ENCODE measurements at places on chromosomes 5 and 9.

- DNase-seq, result no peak
These were observed 68.1 kb upstream of the SPIN1 start for GRCh38 chr9:88319936-88320747.

GRCh38 chr5:132000677-132001453 lies 10.6 kb downstream of the ACSL6 start:
- DNase-seq, result no peak

DNA sequence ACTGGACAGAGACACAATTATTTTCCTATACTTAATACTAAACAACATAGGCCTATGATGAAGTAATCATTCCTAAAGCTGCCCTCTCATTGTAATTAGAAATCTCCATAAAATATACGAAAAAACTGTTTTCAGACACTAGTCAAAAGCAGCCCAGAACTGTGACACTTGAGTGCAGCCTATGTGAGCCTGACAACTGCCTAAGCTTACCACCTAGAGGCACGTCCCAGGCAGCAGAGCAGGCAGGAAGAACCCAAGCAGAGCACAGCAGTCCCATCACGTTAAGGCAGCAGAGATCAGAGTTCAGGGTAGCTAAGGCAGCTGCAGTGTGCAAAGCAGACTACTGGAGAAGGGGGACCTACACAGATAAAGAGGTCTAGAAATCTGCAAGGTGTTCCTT lies 46.4 kb downstream of the GOLPH3 start:
- DNase-seq, result no peak

DNA sequence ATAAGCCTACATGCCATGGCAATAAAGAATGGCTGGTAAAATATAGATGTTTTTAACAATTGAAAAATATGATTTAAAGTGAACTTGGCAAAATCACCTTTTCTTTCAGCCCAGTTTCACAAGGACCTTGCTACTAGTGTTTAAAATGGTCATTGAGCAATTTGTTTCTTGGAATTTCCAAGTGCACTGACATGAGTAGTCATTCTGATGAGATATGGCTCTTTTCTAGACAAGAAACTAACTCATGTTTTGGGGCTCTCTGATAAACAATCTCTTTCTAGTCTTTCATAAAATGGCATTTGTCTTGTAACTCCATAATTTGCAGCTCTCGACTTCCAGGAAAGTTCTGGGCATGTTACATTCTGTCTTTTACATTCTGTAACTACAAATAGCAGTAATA lies 176.8 kb downstream of the NR2F1-AS1 start:
- DNase-seq, result no peak

DNA sequence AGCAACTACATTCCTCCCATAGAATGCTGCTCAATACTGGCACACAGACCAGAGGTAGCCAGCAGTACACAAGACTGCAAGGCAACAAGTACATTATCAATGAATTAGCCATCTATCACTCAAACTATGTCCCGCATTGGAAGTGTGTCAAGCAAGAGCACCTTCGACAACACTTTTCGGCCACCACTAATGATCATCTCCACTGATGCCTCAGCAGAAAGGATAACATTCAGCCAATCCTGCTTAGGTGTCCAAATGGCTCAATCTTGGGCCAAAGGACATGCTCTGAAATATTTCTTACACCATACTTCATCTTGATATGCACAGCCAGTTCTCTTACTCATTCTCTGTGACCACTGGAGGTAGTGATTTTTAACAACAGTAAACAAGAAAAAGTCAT lies 25.0 kb downstream of the SKP1 start:
- DNase-seq, result no peak

DNA sequence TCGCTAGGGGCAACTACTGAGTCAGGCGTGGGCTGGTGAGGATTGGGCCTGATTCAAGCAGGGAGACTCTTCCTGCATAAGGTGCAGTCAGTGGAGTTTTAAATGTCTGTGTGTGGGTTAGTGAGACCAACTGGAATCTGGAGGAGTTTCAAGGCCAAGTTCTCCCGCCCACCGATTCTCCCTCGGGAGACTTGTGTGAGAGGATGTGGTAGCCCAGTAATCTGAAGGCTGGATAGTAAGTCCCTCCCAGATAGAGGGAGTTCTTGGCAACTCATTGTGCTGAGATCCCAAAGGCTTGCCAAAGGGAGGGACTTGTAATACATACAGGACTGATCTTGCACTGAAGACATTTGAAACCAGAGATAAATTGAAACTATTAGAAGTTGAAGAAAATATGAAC lies 51.8 kb downstream of the WDR36 start:
- no peak for DNase-seq

DNA sequence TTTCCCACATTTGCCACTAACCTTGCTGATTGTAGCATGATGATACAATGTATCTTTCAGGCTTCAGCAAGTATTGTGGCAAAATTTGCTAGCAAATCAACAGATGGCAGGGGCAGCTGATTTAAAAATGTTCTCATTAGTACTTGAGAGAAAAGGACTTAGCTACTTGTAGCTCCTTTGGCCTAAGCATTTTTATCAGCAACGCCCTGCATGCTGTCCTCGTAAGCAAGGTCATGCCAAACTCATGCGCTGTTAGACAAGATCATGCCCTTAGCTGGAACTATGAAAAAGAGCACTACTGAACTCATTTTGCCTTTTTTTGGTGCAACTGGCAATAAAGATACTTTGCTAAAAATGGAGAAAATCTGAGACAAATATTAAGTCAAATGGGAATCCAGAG lies 197.1 kb downstream of the ICE1 start:
- DNase-seq, result no peak

GRCh38 chr9:27204578-27204977 lies 92.4 kb downstream of the EQTN start:
- DNase-seq, result no peak

GRCh38 chr9:75941066-75941465 lies 50.6 kb downstream of the PCSK5 start:
- DNase-seq, result no peak

DNA sequence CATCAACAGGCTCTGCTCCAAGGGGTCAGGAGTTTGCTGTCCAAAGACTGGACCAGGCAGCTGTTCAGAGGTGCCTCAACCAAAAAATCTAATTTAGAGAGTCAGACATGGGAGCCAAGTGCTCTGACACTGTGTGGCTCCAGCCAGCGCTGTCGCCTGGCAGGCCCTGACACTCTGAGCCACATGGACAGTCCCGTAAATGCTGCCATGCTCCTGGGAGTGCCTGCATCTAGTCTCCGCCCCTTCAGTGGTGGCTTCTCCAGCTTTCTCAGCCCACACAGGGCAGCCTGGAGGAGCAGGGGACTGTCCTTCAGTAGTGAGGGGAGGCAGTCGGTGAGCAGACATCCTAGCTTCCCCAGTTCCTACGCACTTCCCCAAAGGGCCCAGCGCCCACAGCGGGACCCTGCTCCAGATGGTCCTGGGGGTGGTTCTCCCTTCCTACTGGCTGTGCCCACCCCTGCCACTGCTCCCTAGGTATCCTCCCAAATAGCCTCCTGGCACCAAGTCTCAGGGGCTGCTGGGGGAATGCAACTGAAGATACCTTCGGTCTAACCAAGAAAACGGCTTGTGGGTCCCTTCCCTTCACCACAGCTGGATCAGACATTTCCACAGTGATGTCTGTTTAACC lies 72.3 kb downstream of the SHC3 start:
- DNase-seq, result no peak

- DNase-seq, result no peak
These were observed 36.2 kb downstream of the TNFSF15 start for GRCh38 chr9:114769624-114770023.

DNA sequence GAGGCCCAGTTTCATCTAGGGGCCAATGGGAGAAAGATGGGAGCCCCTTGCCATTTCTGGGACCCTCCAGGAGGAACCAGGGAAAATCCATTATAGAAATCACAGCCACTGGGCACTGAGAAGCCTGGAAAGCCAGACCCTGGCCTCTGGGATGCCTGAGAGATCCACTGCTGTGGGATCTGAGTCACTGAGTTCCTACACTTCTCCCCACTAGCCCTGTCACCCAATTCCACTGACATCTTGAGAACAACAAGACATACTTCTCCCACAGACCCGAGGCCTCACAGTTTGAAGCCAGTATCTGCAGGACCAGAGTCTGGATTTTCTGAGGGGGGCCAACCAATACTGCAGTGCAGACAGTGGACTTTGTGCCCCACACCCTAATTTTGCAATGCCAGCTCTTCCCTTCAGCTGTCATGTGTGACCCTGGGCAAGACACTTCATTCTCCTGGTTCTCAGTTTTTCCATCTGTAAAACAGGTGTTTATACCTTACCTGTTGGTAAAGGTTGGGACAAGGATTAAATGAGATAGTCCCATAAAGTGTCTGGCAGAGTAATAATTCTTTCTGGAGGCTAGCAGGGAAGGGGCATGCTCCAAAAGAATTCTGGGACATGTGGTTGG lies 46.5 kb downstream of the CXXC5 start:
- DNase-seq, result no peak

GRCh38 chr5:87541033-87541432 lies 128.3 kb upstream of the CCNH start:
- DNase-seq, result no peak

- DNase-seq, result no peak
These were observed 64.2 kb upstream of the CPEB4 start for GRCh38 chr5:173823721-173824567.

GRCh38 chr5:124806373-124807077 lies 60.1 kb upstream of the ZNF608 start:
- no peak for DNase-seq

GRCh38 chr9:3125602-3126405 lies 281.9 kb upstream of the PUM3 start:
- DNase-seq, result no peak

- no peak for DNase-seq
These were observed 7.4 kb downstream of the MEF2C start for GRCh38 chr5:88875341-88876234.

DNA sequence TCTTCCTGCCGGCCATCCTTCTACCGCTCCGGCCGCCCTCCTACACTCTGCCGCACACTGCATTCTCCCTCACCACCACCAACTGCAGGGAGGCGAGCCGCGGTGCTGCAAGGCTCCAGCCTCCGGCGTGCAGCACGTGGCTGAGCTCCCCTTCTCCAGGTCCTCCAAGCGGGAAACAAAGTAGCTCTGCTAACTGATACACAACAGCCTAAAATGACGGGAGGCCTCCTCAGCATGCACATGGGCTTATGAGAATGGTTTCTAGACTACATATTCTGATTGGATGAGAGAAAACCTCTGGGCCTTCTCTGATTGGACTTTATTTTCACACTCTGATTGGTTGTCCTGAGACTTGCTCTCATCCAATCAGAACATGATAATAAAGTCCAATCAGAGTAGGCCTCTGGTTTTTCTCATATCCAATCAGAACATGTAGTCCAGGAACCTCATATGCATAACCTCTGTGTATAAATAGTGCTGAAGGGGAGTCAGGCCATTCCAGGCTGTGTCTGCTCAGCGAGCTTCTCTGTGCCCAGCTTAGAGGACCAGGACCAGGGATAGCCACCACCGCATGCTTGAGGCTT lies 27.0 kb upstream of the ZNF354B start:
- no peak for DNase-seq

DNA sequence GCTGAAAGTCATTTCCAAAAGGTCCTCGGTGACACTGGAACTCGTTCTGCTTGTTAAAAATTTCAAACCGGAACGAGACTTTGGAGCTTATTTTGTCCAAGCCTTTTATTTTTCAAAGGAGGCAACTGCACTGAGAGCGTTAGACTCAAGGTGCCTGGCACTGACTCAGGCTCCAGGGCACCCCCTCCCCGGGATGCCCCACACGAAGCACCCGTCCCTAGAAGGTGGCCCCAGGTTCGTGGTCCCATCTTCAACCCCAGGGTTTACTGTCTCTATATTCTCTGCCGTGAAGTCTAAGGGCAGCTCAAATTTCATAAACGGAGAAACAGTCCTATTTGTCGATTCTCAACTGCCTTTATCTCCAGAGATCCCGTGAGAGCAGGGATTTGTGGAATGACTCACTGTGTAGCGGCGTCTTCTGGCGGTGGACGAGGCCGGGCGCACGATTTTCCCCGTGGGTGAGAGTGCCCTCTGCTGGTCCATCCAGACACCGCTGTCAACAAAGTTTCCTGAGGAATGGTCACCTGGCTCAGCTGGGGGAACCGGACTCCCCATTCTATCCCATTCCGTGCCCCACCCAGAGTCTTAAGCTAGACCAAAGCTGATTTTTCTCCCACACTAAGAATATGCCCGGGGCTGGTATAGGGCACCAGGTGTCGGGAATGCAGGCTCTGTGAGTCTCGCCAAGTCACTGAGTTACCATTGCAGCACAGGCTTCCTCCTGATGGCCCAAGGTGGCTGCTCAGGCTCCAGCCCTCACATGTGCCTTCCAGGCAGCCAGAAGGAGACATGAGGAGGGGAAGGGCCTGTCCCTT lies 27.1 kb upstream of the SLC6A19 start:
- DNase-seq, result no peak

DNA sequence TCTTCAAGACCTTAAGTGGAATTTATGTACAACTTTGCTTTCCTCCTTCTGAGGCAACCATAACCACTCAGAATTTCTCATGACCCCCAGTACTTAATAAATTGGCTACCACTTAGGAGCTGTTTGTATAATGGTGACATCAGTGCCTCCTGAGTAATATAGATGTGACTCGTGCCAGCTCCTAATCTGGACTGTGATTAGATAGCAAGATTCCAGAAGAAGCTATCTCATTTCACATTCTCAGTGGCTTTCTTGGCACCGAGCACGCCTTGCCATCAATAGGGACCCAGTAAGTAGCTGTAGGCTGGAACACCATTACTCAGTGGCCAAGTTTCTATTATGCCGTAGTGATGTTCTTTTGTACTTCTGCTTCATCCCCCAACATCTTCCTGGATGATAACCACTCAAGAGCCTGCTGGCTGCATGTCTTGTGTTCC lies 228.8 kb downstream of the CD180 start:
- DNase-seq, result no peak

DNA sequence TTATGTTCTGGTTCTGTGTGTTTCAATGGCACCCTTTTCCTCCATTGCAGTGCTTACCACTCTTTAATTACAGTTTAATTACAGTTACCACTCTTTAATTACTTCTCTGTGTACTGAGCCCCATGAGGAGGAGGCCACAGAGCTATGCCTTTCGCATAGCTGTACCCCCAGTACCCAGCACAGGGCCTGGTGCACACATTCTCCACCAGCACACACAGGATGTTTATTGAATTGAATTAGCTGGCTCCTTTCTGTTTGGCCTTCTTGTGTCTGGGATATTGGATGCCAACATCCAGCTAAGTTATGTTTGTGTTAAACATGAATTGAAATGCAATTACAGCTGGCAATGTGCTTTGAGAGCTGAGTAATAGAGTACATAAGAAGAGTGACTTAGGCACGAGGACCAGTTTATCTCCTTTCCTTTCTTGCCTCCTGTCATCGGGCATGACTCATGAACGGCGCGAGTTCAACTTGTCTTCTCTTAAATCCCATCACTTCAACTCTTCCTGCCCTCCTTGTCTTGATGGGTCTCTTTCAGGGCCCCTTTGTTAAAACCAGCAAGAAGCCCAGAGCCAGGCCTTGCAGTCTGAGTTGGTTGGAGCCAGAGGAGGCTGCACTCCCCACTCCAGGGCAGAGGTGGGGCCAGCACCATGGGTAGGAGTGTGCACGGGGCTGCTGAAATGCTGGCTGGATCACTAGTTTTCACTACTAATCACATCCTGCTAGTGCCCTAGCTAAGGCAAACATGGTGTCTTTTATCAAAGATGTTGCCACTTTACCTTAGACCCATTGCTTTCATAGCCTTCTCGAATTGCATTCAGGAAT lies 37.4 kb downstream of the MVB12B start:
- no peak for DNase-seq

GRCh38 chr5:82820961-82821845 lies 256.0 kb downstream of the TMEM167A start:
- DNase-seq, result no peak
